Stimulated activated CD4-positive, alpha-beta T cell treated with anti-CD3 and anti-CD28 coated beads, TNF-alpha, amount 100 ng/mL, for 4 hours (primary cell): ENCODE measurements at places on chromosomes 3 and 15.

- DNase-seq = no peak
Observed at GRCh38 chr3:128555098-128555825, 62.3 kb upstream of the GATA2 start.

DNA sequence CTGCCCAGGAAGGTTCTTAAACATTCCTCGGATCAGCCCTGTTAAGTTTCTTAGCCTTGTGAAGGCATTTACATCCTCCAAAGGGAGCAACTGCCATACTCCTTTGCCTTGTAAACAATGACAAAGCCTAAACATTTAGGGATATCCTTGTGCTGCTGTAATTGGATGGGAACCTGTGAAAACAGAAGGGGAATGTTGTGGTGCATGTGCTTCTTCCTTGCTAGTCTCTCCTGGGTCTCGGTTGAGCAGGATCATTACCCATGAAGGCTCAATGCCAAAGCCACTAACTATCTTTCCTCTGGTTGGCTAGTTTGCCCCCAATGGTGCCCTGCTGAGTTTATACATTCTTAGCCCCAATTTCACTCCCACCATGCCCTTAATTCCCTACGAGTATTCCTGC lies 17.3 kb downstream of the CHRNA3 start:
- DNase-seq = no peak

DNA sequence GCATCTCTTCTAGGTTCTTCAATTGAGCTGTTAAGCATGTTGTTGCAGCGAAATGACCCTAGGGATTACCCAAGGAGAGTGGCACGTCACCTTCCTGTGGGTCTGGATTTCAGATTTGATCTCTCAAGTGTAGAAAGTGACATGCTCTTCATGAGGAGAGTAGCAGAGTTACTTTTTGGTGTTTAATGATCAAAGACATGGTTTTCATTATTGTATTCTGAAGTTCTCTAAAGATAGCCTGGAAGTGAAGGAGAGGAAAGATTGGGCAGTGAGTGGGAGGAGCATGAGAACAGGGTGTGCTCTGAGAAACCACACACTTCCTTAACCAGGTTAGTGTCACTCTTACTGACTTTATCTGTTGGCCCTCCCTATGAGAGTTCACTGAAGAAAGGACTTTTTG lies 153.6 kb downstream of the AKAP13 start:
- DNase-seq = no peak

GRCh38 chr3:175895731-175896130 lies 1036.6 kb downstream of the NAALADL2 start:
- DNase-seq = no peak

- no peak for DNase-seq
Observed at GRCh38 chr15:38874464-38874863, 309.9 kb upstream of the RASGRP1 start.

GRCh38 chr3:35666888-35667287 lies 27.6 kb downstream of the ARPP21 start:
- DNase-seq = no peak

GRCh38 chr3:5162102-5162501 lies 25.4 kb upstream of the EDEM1 start:
- no peak for DNase-seq

DNA sequence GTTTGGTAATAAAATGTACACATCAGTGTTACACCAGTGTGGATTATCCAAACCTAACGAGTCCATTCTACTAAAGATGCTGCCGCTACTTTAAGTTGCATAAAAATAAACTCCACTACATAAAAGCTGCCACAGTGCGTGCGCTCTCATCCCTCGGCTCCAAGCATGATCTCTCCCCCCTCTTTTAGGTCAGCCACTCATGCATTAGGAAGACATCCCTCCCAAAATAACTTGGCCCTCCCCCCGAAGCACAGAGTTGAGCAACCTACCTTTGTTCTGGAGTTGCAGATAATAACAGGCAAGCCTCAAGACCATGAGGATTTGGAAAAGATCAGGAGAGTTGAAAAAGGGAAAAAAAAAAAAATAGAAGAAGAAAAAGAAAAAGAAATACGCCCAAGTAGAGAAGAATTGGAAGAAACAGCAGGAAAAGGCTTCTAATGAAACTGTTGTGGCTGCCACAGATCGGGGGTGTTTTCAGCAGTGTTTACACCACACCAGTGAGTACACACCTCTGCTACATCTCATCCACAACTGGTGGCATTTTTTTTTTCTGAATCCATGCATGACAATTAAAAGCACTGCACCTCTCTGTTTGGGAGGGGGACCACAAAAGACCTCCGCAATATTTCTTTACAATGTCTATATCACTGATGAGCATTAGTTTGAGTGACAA lies 339.2 kb downstream of the FOXP1 start:
- DNase-seq = no peak

- no peak for DNase-seq
Observed at GRCh38 chr3:98560911-98561310, 29.1 kb downstream of the GPR15 start.

DNA sequence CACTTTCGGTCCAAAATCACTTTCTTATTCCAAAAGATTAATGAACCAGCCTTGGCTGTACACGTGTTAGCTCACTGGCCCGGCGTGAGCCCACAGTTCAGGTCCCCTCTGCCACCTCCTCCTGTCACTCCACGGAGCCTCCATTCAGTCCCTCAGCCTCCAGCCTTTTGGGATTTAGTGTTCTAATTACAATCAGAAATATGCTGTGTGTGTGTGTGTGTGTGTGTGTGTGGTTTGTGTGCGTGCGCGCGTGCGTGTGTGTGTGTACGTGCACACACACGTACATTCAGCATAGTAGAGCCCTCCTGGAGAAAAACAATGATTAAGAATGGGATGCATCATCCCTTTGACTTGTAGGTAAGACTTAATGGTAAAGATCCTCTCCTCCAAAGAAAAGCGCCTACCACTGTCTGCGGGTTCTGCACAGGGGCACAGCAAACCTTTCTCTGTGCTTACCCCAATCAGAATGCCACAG lies 801 bp downstream of the CA12 start:
- DNase-seq = no peak
